ENCODE measurements at places on chromosomes 4 and X. TPM values are rescaled to one million over a fixed set of nuclear protein-coding genes. Genes with fewer than 3 reads are reported as not detected.

TMPRSS11B gene
- total RNA-seq = not detected

TCEAL3 gene
- 33.4 TPM for total RNA-seq

LONRF3 gene
- total RNA-seq = 0.54 TPM

UGT2B17 gene
- not detected for total RNA-seq

SSX3 gene
- not detected for total RNA-seq

P2RY8 gene
- total RNA-seq = not detected

PRR27 gene
- total RNA-seq = not detected

CFAP299 gene
- not detected for total RNA-seq

WDR1 gene
- 471 TPM for total RNA-seq

SATL1 gene
- total RNA-seq = not detected

CXorf49 gene
- not detected for total RNA-seq

TMSB15A gene
- 1.4 TPM for total RNA-seq

SHISA3 gene
- not detected for total RNA-seq

NAA11 gene
- total RNA-seq = not detected

TIGD4 gene
- 0.51 TPM for total RNA-seq

PNMA3 gene
- total RNA-seq = not detected

ZCCHC13 gene
- not detected for total RNA-seq

EVC2 gene
- total RNA-seq = 8.0 TPM

TREX2 gene
- 0.76 TPM for total RNA-seq

GRIA2 gene
- not detected for total RNA-seq

ZFX gene
- 24.1 TPM for total RNA-seq

SPATA4 gene
- total RNA-seq = not detected

RADX gene
- 2.1 TPM for total RNA-seq

ARSJ gene
- 32.2 TPM for total RNA-seq

ZCCHC12 gene
- total RNA-seq = not detected

RNF128 gene
- total RNA-seq = 0.54 TPM
